ENCODE measurements at places on chromosomes 6 and 20.

DNA sequence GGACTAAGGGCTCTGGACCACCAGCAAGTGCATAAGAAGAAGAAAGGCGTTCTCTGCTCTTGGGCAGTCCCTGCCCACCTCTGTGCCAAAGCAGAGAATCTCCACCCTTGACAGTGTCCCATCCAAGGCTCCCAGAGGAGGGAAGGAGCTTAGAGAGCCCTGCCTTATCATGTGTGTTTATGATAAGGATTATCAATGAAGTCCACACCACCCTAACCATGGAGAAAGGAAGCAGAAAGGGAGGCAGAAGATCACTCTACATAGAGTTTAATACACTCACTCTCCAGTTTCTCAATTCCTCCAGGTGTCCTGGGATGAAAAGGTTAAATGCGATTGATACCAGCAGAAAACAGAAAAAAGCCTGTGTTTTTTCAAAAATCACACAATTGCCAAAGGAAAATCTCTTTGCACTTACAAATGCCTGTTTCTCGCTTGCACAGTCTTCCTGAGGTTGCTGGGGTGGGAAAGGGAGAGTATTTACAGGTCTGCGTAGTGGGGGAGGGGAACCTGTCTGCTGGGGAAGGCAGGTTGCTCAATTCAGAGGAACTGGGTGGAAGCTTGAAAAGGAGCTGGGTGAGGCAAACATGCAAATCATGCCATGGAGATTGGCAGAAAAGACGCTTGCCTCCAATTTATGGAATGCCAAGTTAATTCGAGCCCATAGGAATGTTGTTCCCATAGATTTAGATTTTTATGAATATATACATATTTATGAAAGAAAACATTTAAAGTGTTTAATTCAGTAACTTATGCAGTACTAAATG lies 104.0 kb downstream of the EYA2 start:
- no peak for DNase-seq

DNA sequence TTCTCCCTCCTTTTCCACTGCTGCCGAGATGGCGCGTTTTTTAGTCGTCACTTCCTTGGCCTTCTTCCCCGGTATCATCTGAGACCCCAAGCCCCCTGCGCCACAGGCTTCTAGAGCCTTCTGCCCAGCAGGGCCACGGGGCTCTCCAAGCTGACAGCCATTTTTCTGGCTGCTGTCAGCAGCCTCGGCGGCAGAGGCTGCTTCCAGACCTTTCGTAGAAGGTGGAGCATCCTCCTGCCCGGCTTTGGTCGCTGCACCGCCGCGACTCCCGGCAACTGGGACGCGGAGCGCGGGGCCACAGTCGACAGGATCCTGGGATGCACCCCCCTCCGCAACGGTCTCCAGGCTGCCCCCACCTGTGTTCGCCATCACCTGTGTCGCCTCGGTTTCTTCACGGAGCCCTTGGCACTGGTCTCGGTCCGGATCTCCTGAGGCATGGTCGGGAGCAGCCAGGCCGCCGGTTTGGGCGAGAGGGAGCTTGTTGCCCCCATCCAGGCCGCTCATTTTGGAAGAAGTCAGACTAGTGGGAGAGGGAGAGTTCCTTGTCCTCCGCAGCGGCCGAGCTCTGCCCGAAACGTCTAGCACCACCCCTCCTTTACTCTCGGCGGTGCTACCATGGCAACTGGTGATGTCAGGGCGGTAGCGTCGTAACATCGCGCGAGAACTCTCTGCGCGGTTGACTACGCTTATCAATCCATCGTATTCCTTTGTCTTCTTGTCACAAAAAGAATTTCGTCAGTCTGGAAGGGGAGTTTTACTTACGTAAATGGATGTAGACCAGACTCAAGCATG lies at the start of gene TSPYL4:
Gene TSPYL4, minus strand, starts transcription at position 571 of the 792 bp plus-strand sequence. Its CDS starts 67 bp downstream, at position 504.
- peak; percentile 98 for DNase-seq

- DNase-seq = no peak
Measured at GRCh38 chr20:58700823-58701222, 8.2 kb downstream of the NPEPL1 start.

DNA sequence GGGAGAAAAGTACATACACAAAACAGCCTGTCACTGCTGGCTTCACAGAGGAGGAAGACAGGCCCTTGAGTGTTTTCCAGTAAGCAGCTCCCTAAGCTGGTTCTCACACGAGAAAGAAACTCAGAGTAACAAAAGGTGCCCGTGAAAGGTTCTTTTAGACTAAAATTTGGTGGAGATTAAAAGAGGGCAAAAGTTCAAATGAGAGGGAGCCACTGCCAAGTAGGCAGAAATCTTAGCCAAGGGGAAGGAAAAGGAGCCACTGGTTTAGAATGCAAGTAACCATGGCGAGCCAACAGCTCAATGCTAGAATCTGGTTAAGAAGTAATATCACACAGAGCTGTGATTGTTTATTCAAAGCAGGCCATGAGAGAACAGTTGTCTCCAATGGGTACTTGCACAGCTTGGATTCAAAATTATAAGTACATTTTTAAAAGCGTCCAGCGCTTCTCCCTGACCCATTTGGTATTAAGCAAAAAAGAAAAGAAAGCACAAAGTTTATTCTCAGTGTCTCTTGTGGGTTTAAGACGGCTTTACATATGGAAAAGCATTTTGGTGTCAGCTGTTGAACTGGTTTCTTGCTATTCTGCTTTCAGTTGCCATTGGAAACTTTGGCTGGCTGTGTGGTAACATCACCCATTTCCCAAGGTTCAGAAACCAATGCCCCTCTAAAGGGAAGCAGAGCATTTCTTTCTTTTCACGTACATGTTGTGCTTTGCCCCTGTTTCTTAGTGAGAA lies 648.5 kb downstream of the RNF144B start:
- DNase-seq = no peak

- no peak for DNase-seq
Measured at GRCh38 chr6:139482287-139482686, 107.8 kb upstream of the CITED2 start.
